ENCODE measurements at places on chromosomes 4 and X.

DNA sequence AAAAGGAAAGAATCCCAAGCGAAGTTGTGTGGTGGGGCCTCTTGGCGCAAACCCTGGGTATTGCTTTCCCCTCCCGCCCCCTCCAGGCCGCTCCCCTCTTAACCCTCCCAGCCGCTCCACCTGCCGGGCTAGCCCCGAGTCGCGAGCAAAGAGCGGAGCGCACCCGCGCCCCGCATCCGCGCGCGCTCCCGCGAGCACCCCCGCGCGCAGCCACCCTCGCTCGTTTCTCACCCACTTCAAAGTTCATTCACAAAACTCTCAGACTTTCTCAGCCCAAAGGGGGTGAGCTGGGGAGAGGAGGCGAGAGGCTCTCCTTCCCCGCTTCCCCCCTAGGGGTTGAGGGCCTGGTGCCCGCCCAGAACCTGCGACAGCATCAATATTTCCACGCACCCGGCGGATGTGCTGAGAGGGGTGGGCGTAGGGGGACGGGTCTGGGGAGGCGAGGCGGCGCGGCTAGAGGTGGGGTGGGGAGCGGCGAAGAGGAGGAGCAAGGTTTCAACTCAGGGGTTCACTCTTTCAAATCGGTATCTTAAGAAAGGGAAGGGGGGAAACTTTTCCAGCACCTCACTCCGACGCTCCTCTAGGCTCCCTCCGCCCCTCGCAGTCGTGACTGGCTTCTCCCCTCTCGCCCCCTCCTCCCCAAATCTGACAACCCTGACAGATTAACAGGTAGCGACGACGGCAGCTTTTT is 1.8 kb downstream of the MAML3 start:
- no peak for DNase-seq

- no peak for DNase-seq
Measured at GRCh38 chr4:31557437-31557836, 837.3 kb downstream of the PCDH7 start.

DNA sequence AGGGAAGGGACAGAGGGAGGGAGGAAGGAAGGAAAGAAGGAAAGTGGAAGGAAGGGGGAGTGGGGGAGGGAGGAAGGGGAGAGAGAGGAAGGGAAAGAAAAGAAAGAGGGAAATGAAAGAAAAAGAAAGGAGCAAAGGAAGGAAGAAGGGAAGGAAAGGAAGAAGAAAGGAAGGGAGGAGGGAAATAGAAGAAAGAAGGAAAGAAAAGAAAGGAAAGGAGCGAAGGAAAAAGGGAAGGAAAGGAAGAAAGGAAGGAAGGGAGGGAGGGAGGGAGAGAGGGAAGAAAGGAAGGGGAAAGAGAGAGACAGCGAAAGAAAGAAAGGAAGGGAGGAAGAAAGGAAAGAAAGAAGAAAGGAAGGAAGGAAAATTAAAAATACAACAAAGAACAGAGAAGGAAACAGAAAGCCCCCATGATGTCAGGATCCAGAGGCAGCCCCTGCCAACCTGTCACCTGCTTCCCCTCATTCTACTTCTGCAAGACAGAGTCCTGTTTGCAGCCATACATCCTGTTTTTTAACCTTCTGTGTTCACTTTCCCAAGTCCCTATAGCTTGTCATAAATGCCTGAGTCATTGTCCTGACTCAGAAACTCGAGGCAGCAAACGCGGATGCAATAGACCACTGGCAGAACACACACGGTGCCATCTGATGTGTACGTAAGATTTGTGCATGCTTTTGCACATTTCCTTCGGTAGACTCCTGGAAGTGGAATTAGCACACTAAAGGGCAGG is 77.0 kb upstream of the C4orf50 start:
- peak; percentile 8 for DNase-seq

- DNase-seq: no peak
Measured at GRCh38 chr4:149718500-149718899, 97.1 kb downstream of the IQCM start.

GRCh38 chr4:1664141-1664540 is 20.0 kb downstream of the FAM53A start:
- no peak for DNase-seq

All from fibroblast of skin of right quadriceps (primary cell).